Central memory CD4-positive, alpha-beta T cell (primary cell): ENCODE measurements at places on chromosomes 7 and 10.

- DNase-seq: no peak
These were observed 111.1 kb upstream of the GLI3 start for GRCh38 chr7:42348071-42348470.

DNA sequence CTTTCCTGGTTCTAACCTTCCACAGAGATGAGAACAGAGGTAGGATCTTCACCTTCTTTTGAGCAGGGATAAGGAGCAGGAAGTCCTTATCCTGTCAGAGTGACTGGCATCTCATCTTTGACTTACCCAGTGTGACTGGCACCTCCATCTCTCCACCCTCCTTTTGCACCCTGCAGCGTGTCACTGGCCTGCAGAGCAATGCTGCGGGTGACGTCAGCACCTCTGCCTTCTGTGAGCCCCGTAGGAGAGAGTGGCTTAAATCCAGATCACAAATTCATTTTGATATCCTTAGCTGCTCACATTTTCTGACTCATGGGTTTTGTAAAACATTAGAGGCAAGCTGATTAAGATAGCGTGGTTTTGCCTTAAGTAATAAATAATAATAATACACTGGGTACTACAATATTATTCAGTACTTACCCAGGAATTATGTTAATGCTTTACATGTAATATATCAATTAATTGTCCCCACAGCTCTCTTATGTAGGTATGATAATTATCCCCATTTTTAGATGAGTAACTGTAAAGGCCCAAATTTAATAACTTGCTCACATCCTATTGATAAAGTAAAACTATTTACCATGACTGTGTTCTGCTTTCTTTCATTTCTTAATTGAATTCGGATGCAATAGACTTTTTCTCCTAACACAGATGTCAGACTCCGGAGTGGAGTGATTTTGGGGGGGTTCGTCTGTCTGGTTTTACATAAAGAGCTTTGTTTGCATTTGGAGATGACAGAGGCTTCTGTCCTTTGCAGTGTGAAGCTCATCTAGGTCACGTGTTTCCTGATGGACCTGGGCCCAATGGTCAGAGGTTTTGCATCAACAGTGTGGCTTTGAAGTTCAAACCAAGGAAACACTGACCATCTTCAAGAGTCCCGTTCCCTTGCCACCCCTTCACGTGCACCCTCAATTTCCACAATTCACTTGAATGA, 24.9 kb downstream of the MSRB2 start:
- DNase-seq: no peak

DNA sequence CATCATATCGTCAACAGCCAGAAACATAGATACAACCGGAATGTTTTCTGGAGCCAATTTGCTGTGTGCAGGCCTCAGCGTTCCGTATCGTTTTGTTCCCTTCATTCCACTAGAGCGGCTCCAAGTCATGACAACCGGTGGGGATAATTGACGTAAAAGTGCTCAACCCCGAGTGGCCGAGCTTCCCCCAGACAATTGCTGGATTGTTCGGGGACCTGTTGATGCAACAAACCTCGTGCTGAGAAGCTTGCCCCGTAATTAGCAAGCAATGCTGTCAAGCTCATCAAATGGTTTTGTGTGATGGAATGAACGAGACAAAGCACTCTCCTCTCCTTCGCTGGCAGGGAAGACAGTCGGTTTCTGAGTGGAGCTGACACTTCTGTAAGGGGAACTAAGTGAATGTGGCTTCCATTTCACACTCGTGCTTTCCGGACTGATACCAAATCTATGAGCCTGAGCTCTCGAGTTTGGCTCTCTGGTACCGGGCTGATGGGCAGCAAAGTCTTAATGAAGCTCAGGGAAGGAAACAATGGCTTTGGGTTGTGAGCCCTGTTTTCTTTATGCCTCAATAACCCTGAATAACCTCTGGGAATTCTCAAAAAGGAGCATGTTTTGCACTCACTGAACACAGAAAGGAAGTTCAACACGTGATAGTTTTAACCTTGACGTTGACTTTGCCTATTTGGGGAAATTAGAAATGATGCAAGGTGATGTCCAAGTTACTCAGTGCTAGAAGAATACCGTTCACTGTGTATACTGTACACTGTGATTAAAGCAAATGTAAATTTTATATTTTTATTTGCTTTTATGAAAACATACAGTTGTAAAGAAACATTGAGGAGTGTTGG, 220.5 kb downstream of the BAMBI start:
- DNase-seq: no peak

GRCh38 chr7:103686763-103687162, 240.8 kb upstream of the SLC26A5 start:
- DNase-seq: no peak

- DNase-seq: peak; percentile 64
These were observed 49.1 kb downstream of the APBB1IP start for GRCh38 chr10:26486990-26487850.

- DNase-seq: peak; percentile 53
These were observed 12.4 kb downstream of the CALY start for GRCh38 chr10:133324198-133324792.

DNA sequence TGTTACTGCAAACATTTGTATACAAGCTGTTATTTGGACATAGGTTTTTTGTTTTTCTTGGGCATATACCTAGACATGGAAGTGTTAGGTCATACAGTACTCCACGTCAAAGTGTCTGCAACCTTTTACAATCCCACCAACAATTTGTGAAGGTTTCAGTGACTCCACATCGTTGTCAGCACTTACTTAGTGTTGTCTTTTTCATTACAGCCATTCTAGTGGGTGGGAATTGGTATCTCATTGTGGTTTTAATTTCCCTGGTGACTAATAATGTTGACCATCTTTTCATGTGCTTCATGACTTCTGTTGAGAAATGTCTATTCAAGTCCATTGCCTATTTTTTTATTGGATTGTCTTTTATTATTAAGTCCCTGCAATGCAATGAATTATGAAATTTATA, 95.0 kb downstream of the UBE3C start:
- DNase-seq: no peak

GRCh38 chr7:134623193-134623592, 23.5 kb upstream of the BPGM start:
- DNase-seq: no peak

GRCh38 chr7:39921506-39922175, 28.4 kb upstream of the CDK13 start:
- DNase-seq: no peak

DNA sequence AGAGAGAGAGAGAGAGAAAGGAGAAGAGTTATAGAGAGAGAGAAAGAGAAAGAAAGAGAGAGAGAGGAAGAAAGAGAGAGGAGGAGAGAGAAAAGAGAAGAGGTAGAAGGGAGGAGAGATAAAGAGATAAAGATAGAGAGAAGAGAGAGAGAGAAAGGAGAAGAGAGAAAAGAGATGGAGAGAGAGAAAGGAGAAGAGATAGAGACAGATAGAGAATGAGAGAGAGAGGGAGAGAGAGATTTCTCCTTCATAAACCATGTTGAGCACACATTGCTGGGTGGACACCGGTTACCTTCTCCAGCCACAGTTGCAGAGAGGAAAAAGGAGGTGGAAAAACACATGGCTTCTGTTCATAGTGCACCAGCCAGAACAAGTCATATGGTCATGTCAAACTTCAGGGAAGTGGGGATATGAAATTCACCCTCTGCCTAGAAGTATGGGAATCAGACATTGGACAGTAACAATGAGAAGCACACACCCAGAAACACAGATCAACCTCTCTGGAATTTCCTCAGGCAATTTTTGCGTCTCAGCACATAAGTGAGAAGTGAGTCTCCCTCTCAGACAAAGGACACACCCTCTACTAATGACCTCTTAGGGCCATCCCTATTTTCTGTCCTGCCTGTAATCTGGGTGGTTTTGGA, 172.5 kb upstream of the SVIL start:
- DNase-seq: no peak

DNA sequence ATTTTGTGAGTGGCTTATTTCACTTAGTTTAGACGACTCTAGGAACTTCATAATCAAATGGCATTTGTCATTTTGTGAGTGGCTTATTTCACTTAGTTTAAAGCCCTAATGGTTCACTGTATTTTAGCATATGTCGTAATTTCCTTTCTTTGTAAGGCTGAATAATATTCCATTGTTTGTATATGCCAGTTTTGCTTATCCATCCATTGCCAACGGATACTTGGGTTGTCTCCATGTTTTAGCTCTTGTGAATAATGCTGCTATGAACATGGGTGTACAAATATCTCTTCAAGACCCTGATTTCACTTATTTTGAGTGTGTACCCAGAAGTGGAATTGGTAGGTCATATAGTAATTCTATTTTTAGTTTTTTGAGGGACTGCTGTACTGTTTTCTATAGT, 31.8 kb downstream of the DOCK1 start:
- no peak for DNase-seq

GRCh38 chr10:20002657-20003056, 186.4 kb downstream of the PLXDC2 start:
- DNase-seq: no peak

GRCh38 chr7:40234666-40235065, 99.9 kb downstream of the SUGCT start:
- DNase-seq: no peak

DNA sequence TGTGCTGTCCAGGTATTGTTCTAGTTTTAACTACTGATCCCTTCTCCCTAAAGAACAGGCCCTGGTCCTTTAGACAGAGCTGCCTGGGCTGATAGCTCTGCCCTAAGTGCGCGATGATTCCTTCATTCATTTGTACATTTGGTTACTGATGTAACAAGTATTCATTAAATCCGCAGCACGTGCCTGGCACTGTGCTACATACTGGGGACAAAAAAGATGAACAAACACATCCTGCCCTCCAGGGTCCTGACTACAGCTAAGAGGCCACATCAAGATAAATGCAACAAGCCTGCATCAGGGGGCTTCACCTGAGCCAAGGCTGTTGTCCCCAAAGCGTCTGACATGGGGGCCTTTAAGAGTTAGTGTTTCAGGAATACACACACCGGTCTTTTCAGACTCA, 99.0 kb upstream of the PODXL start:
- no peak for DNase-seq

DNA sequence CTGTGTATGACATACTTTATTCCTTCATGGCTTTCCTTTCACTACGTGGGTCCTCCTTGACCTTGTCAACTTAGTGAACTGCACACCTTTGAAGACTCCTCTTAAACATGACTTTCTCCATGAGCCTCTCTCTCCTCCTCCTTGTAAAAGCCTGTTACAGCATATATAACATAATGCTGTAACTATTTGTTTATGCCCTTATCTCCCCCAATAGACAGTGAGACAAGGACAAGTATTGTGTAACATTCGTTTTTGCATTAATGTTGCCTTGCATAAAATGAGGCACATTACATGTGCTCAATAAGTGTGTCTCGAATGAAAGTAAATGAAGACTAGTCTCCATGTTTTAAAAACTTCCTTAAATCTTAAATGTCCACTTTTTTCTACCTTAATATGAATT, 4.3 kb upstream of the LAMB1 start:
- no peak for DNase-seq

DNA sequence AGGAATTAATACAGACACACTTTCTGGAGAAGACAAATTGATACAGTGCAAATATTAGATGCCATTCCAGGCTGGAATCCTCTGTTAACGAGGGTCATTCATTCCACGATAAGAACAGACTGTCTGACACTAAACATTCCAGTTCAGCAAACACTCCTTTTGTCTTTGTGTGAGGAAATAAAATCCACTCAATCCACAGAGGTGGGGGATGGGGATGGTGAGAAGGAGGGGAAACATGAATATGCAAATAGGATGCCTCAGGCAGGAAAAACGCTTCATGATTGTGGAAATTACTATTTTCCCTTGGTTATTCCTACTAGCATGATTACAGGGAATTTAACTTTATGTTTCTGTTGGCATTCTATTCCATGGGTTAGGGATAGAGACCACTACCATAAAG, 196.9 kb upstream of the CDCA7L start:
- DNase-seq: no peak

GRCh38 chr10:12945690-12946359, 55.7 kb downstream of the CCDC3 start:
- DNase-seq: no peak

GRCh38 chr7:14351167-14351566, 361.7 kb upstream of the ETV1 start:
- no peak for DNase-seq

DNA sequence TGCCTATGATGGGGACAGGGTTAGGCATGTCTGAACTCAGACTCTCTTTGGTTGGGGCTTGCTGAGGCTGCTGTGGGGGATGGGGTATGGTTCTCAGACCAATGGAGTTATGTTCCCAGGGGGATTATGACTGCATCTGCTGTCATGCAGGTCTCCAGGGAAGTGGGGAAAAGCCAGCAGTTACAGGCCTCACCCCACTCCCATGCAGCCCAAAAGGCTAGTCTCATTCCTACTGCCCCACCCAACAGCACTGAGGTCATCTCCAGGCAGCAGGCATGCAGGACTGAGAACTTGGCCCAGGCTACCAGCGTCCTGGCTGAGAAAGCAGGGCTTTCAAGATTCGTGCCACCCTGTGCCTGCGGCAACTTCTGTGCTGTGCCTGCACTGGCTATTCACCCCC, 373.3 kb downstream of the HTR7 start:
- no peak for DNase-seq

DNA sequence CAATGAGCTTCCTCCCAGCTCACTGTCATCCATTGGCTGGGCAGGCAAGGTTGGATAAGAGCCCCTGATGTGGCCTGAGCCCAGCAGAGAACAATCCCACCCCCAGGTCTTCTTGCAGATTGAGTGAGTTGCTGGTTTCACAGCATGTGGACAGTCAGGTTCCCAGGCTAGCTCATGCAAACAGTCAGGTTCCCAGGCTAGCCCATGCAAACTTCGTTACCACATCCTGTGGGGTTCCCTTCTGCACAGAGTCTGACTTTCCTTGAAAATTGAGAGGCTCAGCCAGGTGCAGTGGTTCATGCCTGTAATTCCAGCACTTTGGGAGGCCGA, 67.1 kb downstream of the TMEM130 start:
- DNase-seq: no peak

DNA sequence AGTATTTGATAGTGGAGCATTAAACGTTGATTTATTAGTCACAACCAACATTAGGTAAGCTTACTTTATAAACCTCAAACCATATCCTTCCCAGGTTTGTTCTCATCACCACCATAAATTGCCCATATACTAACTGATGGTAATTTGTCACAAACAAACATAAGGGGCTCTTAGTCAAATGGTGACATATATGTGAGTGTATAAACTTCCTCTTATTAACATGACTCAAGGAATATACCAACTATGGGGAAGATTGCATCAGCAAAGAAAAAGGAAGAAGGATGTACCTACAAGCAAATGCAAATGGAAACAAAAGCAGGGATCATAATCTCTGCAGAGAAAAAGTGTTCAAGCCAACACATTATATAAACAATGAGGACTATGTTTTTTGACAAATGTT, 418.2 kb upstream of the AKR1E2 start:
- no peak for DNase-seq

GRCh38 chr10:88987243-88987725, 3.3 kb upstream of the FAS start:
- DNase-seq: no peak

DNA sequence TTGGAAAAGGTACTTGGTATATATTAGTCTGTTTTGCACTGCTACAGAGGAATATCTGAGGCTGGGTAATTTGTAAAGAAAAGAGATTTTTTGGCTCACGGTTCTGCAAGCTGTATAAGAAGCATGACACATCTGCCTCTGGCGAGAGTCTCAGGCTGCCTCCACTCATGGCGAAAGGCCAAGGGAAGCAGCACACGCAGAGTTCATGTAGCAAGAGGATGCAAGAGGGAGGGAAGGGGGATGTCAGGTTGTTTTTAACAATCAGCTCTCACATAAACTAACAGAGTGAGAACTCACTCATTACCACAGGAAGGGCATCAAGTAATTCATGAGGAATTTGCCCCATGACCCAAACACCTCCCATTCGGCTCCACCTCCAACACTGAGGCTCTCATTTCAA, 484.8 kb upstream of the DPP6 start:
- no peak for DNase-seq
